Erythroblast (primary cell): ENCODE measurements at places on chromosomes 5 and 9.

DNA sequence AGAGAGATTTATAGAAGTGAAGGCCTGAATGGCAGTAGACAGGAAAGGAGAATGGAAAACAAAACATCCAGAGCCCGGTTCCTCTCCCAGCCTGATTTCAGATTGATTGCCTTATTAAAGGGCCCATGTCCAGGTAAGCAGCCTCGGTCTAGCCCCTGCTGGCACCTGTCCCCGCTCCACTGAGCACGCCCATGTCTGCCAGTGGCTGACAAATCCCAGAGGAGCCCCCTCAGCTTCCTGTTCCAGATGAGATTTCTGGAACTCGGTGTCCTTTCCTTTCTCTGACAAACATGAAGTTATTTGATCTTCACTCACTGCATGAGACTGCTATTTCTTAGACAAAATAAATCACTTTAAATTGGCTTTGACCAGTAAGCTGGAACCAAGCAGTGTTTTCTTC is 187.0 kb upstream of the ADCY2 start:
- DNase-seq: no peak

- no peak for DNase-seq
Measured at GRCh38 chr9:135167849-135168655, 80.6 kb downstream of the OLFM1 start.

- no peak for DNase-seq
Measured at GRCh38 chr9:80648336-80648735, 1041.0 kb downstream of the TLE1 start.

GRCh38 chr5:143051244-143052058 is 281.3 kb downstream of the ARHGAP26 start:
- no peak for DNase-seq

DNA sequence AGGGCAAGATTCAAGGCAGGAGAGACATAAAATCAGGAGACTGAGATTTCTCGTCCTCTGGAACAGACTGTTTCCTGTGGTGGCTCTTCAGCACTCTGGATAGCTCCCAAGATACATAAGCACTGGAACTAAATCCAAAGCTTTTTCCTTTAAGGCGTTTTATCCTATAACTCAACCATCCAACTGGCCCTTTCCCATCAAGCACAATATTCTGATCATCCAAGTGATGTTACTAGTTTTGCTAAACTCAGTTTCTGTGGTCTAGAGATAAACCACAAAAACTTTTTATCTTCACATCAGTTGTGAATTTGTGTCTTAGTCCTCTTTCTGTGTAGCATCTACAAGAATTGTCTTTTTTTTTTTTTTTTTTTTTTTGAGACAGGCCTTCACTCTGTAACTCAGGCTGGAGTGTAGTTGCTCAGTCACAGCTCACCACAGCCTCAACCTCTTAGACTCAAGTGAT is 299.4 kb downstream of the COX7C start:
- DNase-seq: peak; percentile 6

- DNase-seq: no peak
Measured at GRCh38 chr5:57751710-57752109, 269.1 kb upstream of the ACTBL2 start.

DNA sequence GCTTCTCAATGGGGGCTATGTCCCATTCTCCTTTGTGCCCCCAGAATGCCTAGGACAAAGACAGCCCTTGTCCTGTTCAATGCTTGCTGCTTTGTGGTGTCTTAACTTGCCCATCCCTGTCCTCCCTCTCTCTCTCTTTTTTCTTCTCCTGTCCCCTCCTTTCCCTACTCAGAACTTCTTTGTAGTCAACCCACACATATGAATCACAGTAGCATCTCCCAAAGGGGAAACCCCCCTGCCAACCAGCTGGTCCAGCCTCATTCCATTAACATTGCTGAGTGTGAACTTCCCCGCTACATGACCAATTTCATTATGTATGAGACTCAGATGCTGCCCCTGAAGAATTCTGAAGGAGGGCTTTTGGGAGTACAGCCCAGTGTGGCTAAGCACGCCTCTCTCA is 408.3 kb downstream of the ENC1 start:
- no peak for DNase-seq

GRCh38 chr5:111280282-111280951 is 56.2 kb downstream of the CAMK4 start:
- DNase-seq: no peak

- no peak for DNase-seq
Measured at GRCh38 chr9:123316053-123316718, 39.8 kb upstream of the CRB2 start.

DNA sequence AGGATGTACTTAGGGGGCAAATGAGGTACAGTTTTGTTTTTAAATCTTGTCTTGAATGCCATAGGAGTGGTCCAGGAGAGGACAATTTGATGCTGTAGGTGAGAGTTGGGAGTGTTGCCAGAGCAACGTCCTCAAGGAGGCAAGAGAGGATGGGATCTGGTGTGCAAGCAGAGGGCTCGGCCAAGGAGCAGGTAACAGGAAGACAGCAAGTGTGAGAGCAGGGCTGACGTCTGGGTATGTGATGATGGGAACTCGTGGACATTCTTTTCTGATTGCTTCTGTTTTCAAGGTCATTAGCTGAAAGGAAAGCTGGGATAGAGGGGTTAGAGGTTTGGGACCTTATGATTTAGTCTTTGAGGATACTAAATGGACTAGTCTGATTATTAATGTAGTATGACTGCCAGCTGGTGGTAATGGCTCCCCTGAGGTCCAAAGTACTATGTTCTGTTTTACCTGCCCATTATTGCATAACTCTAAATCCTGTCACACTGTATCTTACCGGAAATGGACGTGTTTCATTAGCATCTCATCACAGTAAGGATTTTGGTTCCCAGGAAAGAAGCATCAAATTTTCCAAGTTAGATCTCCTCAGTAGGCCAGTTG is 15.4 kb downstream of the GNPDA1 start:
- DNase-seq: no peak

GRCh38 chr5:178423901-178424809 is 166.0 kb downstream of the COL23A1 start:
- DNase-seq: no peak

DNA sequence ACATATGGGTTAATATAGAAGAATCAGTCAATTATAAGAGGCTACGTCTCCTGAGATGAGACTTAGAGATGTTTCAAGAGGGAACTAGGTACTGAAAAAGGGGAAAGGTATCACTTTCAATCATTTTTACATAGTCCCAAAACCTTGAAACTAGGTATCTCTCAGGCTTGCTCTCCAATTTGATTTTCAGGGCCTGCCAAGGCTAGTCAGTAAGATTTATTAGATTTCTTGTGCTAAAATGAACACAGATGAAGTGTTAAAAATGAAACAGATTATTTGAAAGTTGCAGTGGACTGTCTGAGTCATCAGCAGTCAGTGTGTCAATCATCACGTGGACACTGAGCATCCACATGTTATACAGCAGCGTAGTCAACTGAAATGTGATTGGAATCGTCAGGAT is 591.1 kb downstream of the DTWD2 start:
- no peak for DNase-seq

GRCh38 chr9:119802133-119802532 is 432.9 kb upstream of the BRINP1 start:
- no peak for DNase-seq

DNA sequence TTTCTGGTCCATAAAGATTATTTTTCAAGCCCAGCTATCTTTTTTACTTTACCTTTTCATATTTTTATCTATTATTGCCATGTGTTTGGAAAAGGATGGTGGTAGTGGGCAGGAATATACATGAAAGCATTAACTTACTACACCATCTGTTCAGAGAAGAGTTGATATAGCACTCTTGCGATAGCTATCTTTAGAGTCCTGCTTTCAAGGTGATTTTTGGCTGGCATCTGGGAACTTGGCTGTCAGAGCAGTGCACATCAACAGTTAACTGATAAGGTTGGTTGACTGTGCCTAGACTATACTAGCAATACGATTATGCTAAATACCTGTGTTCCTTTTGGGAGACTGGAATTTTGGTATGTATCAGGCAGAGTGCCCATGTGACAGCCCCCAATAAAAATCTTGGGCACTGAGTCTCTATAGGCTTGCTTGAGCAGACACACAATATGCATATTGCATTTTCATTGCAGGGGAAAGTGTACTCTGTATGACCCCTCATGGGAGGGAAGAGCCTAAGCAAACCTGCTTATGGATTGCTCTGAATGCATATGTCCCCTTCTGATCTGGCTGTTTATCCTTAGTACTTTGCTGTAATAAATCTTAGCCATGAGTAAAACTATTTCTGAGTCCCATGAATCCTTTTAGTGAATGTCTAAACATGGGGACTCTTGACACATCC is 227.6 kb upstream of the C9orf72 start:
- no peak for DNase-seq

GRCh38 chr9:123326662-123327093 is 29.3 kb upstream of the CRB2 start:
- peak; percentile 59 for DNase-seq

DNA sequence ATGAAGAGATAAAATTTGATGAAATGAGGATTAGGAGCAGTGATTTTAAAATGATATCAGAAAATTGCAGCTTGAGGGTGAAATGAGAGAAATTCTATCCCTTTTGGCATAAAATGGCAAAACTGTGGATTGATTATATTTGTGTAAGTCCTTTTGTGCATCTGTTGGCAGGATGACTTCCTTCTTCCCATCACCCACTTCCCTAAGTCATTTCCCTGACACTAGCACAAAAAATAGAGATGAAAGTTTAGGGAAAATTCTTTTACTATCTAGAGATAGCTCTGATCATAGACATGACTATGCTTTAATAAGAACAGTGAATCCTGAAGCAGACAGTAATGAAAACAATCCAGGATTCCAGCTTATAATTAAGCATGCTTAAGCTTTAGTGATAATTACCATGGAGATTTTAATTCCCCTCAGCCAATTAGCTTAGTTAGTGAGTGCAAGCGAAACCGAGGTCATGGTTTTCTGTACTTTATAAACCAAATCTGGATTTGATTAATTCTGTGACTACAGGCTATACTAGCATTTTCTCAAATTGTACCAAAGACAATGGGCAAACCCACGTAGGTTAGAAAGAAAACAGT is 163.6 kb upstream of the TARS1 start:
- DNase-seq: no peak

GRCh38 chr5:10288592-10289219 is 19.0 kb downstream of the CMBL start:
- no peak for DNase-seq

DNA sequence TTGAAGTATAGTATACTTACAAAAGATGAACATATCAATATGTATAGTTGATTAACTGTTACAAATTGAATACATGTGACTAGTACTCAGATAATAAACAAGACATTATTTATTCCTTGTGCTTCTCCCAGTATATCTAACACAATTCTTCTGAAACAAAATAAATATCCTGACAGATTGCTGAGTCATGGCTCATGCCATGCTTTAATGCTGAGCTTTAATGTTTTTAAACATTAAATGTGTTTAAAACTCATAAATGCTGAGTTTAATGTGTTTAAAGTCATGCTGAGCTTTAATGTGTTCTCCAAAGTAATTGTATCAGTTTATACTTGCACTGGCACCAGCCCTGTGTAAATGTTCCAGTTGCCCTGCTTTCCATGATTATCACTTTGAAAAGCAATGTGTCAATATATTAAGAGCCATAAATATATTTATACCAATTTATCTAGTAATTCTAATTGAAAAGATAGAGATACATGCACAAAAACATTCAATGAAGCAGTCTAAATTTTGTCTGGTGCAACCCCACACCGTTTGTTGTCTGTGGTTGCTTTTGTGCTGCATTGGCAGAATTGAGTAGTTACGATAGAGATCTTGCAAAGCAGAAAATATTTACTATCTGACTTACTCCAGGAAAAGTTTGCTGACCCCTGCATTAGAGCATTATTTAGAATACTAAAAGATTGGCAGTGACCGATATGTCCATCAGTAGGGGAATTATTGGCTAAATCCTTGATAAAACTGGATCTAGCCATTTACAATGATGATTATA is 15.7 kb downstream of the KIAA1958 start:
- DNase-seq: no peak

GRCh38 chr5:172894767-172895388 is 60.8 kb downstream of the ERGIC1 start:
- no peak for DNase-seq

DNA sequence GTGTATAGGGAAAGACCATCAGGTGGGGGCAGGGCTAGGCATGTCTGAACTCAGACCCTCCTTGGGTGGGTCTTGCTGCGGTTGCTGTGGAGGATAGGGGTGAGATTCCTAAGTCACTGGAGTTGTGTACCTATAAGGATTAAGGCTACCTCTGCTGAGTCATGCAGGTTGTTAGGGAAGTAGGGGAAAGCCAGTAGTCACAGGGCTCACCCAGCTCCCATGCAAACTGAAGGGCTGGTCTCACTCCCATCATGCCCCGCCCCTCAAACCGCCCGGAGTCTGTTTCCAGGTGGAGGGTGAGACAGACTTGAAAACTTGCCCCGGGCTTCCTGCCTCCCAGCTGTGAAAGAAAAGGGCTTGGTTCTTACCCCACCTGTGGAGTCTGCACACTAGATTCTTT is 161.8 kb downstream of the CAVIN4 start:
- DNase-seq: no peak

GRCh38 chr5:160088805-160089204 is 30.4 kb downstream of the PWWP2A start:
- DNase-seq: no peak

GRCh38 chr9:88388886-88389605 is 802 bp downstream of the SPIN1 start:
- peak; percentile 77 for DNase-seq

DNA sequence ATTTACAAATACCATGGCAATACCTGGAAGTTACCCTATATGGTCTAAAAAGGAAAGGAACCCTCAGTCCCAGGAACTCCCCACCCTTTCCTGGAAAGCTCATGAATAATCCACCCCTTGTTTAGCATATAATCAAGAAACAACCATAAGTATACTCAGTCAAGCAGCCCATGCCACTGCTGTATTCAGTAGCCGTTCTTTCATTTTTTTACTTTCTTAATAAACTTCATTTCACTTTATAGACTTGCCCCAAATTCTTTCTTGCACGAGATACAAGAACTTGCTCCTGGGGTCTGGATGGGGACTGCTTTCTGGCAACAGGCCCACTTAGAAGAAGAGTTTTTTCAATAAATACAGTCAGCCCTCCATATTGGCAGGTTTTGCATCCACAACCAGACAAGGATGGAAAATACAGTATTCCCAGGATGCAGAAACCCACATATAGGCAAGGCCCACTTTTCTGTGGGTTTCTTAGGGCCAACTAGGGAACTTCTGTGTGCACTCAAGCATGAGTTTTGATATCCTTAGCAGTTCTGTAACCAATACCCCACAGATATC is 2.8 kb upstream of the TBCA start:
- DNase-seq: no peak
